ENCODE measurements at places on chromosomes 2 and 18.

- DNase-seq: no peak
Measured at GRCh38 chr2:84713441-84713840, 167.4 kb downstream of the TRABD2A start.

GRCh38 chr2:237894396-237894979 lies 35.1 kb downstream of the RAMP1 start:
- DNase-seq: no peak

- peak; percentile 11 for DNase-seq
Measured at GRCh38 chr2:199207011-199207410, 250.7 kb downstream of the SATB2 start.

GRCh38 chr2:50987616-50988313 lies 44.2 kb downstream of the NRXN1 start:
- no peak for DNase-seq

GRCh38 chr2:182067393-182067792 lies 81.7 kb downstream of the PPP1R1C start:
- DNase-seq: no peak

DNA sequence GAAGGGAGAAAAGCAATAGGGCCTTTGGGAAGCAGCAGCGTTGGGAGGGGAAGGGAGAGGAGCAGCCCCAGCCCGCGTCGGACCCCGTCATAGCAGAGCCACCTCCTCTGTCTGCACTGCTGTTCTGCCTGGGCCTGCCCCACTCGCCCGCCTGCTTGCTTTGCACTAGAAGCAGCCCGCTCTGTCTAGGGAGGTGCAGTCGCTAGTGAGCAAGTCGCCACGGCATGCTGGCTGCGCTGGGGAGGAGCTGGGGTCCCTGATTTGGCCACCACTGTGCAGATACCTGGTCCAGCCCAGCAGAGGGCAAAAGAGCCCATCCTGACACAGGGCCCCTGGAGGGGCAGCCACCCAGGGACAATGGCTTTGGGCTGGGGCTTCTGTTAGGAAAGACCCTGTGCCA lies 8.0 kb upstream of the TMEM214 start:
- DNase-seq: no peak

GRCh38 chr18:54684784-54685183 lies 93.7 kb downstream of the DYNAP start:
- peak; percentile 20 for DNase-seq

DNA sequence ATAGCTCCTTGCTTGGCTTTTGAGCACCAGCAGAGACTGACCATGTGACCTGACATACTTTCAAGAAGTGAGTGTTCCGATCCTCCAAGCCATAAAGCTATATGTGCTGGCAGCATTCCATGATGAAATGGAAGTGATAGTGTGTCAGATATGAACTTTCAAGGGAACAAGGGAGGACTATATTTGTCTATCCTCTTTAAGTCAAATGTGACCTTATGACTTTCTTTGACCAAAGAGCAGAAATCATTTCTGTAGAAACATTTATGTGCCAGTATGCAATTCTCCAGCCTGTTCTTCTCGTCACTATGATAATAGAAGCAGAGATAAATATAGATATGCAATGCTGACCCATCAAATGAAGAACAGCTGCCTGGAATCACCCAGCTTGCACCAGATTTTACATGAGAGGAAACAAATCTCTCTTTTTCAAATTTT lies 14.4 kb downstream of the HYCC2 start:
- DNase-seq: no peak

GRCh38 chr18:61734396-61734795 lies 158.4 kb downstream of the RNF152 start:
- DNase-seq: no peak

DNA sequence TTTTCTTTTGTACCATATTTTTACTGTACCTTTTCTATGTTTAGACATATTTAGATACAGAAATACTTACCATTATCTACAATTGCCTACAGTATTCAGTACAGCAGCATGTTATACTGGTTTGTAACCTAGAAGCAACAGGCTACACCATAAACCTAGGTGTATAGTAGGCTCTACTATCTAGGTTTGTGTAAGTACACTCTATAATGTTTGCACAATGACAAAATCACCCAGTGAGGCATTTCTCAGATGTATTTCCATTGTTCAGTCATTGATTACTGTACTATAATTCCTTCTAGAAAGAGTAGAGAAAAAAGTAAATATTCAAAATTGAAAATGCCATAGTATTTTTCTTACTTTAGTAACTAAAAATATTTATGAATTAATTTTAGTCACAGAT lies 490.1 kb upstream of the REG3G start:
- DNase-seq: no peak

GRCh38 chr18:54835944-54836343 lies 7.7 kb downstream of the RAB27B start:
- no peak for DNase-seq

- no peak for DNase-seq
Measured at GRCh38 chr2:206611191-206611590, 31.1 kb upstream of the FAM237A start.

DNA sequence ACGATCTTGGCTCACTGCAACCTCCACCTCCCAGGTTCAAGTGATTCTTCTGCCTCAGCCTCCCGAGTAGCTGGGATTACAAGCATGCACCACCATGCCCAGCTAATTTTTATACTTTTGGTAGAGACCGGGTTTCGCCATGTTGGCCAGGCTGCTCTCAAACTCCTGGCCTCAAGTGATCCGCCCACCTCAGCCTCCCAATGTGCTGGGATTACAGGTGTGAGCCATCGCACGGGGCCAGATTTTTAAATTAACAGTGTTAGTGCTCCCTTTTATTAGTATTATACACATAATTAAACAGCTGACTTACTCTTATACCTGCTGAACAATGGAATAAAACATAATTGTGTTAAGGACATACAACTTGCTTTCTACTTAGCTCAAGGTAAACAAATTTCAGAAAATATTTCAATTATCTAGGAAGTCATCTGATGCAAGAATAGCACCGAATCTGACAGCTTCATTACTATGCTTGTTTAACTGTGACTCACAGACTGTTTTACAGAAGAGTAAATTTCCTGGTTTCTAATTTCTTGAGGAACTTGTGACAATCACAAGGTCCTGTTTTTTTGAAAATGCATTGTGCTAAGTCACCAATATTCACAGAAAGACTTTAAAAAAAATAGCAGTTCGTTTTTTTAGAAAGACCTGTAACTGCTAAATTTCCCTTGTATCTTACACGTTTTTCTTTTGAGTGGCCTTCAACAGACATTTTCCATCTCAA lies 51.2 kb downstream of the SPIRE1 start:
- peak; percentile 57 for DNase-seq

DNA sequence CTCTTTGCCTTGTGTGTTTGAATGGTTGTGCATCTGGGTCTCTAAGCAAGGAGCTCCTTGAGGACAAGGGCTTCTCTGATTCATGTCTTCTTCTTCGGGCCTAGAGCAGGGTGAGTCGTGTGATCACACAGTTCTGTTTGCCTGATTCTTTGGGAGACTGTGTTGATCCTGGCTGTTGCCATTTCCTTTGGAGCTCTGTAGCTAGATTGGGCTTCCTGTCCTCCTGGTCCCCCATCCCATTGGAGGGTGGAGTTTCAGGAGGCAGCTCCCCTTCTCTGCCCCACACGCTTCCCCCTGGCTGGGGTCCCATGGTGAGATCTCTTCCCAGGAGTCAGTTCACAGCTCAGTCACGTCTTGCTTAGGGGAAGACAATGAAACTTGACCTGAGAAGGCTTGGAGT lies 92.8 kb downstream of the TRIB2 start:
- no peak for DNase-seq

- no peak for DNase-seq
Measured at GRCh38 chr2:223908304-223908998, 36.7 kb downstream of the WDFY1 start.

DNA sequence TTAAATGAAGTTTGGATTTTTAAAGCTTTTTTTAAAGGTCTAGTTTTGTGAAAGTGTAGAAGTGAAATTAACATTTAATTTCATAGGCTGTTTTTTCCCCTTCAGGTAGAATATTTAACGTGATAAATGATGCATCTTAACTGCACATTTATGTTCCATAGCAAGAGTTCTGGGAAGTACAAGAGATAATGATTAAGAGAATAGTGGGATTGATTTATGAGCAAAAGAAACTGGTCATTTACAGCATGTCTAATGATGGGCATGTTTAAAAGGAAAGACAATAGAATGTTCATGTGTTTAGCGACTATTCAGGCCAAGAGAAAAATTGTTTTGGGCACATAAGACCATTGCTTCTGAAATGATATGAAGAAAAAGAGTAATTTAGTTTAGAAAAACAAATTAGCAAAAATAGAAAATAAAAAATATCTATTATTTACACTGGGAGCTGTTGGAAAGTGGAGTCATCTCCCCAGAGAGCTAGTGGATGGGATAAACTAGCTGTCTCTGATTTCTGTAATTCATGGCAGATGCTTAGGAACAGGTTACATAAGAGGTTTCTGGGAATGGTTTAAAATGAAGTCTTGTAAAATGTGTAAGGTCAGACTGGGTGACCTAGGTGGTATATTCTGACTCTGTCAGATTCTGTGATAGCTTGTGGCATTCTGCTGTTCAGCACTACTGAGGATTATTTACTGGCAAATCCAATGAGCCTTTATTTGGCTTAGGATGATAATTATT lies 60.7 kb downstream of the WDR7 start:
- DNase-seq: peak; percentile 58
